Left colon (tissue), 2 donors: ENCODE measurements at places on chromosomes 3 and 15. TPM values are rescaled to one million over a fixed set of nuclear protein-coding genes. Genes with fewer than 3 reads are reported as not detected.

GRCh38 chr15:70845602-70846360 lies 8.2 kb downstream of the LARP6 start:
- DNase-seq, result no peak

GRIP2 gene
- 1.7 TPM for total RNA-seq

TEX9 gene
- total RNA-seq, result 7.6 TPM

LMAN1L gene
- total RNA-seq, result 0.40 TPM

GRCh38 chr15:25189551-25189950 lies 234.8 kb downstream of the SNRPN start:
- no peak for DNase-seq
